Heart left ventricle (tissue), 16 donors: ENCODE measurements at places on chromosomes 13 and 19. TPM values are rescaled to one million over a fixed set of nuclear protein-coding genes. Genes with fewer than 3 reads are reported as not detected.
A peak's percentile ranks its signal among the peaks of the same experiment; 100 is the strongest.

The UBL5 gene
- 843 TPM for total RNA-seq

The KLK4 gene
- total RNA-seq, result not detected

GRCh38 chr13:73245246-73245645 is 186.4 kb downstream of the KLF5 start:
- no peak for DNase-seq

DNA sequence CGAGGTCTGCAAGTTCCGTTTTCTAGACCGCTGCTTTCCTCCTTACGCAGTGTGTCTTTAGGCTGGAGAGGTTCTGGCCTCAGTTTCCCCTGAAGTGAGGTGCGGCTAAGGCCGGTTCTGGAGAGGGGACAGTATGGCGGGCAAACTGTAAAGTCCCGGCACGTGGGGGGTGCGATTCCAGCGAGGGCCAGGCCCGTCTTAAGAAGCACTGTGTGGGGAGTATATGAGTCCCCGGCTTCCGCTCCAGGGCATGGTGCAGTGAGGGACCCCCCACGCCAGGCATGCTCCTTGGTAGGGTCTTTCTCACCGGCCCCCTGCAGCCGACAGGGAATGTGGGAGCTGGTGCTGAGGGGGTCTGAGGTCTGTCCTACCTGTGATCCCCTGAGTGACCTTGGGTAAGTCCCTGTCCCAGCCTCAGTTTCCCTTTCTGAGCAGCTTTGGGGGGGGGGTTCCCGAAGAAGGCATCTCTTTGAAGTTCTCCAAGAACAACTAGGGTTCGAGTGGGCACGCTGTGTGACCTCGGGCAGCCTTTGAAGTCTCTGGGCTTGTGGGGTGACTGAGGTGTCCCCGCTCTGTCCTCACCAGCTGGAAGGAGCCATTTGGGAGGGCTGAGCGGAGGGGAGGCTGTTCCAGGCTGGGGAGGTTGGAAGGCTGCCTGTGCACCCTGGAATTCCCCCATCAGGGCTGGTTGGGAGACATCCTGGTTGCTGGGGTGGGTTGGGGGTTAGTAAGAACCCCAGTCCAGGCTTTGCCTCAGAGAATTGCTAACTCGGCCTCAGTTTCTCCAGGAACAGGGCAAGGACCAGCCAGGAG is 1.5 kb downstream of the NFIC start:
- no peak for DNase-seq

- DNase-seq, result peak; percentile 76
Measured at GRCh38 chr19:45402298-45403061, 2.4 kb downstream of the PPP1R13L start.

DNA sequence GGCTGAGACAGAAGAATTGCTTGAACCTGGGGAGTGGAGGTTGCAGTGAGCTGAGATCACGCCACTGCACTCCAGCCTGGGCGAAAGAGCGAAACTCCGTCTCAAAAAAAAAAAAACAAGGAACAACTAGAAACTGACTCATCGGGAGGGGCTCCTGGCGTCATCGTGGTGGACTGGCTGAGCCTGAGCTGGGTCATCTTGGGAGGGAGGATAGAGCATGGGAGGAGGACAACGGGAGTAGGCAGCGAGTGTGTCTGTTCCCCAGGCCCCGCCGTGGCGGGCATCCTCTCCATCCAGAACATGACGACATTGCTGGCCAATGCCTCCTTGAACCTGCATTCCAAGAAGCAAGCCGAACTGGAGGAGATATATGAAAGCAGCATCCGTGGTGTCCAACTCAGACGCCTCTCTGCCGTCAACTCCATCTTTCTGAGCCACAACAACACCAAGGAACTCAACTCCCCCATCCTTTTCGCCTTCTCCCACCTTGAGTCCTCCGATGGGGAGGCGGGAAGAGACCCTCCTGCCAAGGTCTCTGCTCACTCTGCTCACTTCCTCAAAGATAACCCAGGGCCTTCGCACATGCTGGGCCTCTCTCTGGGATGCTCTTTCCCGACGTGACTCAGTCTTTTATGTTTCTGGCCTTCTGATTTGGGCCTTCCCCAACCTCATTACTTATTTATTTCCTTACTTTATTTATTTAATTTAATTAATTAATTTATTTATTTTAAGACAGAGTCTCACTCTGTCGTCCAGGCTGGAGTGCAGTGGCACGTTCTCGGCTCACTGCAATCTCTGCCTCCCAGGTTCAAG is 16.6 kb downstream of the DDX39A start:
- peak; percentile 77 for DNase-seq
